ENCODE measurements at places on chromosomes 5 and 9.

- no peak for DNase-seq
Measured at GRCh38 chr9:97394881-97395280, 17.0 kb upstream of the TDRD7 start.

DNA sequence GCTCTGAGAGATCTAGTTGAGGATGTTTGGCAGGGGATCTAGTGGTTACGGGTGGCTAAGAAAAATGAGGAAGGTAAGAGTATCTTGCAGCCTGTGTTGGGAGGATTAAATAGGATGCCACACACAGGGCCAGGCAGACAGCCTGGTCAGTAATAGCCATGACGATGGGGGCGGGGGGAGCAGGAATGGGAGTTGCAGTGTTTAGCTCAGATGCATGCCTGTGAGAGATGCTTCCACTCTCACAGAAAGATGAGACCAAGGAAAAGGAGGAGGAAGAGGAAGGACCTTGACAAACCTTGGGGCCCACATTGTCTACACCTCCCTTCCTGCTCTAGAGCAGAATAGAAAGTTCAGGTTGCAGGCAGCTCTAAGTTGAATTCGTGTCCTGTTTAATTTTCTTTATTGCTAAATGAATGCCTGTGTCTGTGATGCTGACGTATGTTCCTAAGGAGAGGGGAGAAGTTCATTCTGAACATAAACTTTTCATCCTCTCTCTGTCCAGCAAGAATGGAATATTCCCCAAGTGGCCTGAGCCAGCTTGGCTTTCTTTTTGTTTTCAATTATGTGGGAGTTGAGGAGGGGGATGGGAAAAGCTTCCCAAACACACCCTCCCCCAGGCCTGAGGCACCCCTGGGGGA is 28.7 kb downstream of the TGFBI start:
- no peak for DNase-seq

- DNase-seq: peak; percentile 42
Measured at GRCh38 chr9:98191671-98192502, 550 bp downstream of the CORO2A start.

GRCh38 chr5:194102-194501 is 2.8 kb downstream of the LRRC14B start:
- no peak for DNase-seq

DNA sequence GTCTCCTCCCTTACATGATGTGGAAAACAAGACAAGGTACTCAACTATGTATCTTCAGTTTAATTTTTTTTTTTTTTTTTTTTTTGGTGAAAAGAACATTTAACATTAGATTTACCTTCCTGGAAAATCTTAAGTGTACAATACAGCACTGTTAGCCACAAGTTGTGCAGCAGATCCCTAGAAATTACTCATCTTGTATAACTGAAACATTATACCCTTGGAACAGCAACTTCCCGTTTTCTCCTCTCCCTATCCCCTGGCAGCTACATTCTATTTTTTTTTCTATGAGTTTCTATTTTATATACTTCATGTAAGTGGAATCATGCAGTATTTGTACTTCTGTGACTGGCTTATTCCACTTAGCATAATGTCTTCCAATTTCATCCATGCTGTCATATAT is 421.9 kb upstream of the FTMT start:
- DNase-seq: no peak

GRCh38 chr5:107744418-107745330 is 73.9 kb upstream of the EFNA5 start:
- DNase-seq: no peak

DNA sequence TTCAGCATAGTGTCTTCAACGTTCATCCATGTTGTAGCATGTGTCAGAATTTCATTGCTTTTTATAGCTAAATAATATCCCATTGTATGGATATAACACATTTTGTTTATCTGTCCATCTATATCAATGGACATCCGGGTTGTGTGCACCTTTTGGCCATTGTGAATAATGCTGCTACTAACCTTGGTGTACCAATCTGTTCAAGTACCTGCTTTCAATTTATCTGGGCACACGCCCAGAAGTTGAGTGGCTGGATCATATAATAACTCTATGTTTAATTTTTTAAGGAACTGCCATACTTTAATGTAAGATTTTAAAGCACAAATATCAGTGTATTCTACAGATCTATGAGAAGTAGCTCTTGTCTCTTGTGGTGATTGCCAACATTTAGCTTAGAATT is 43.5 kb downstream of the SCAI start:
- DNase-seq: no peak

DNA sequence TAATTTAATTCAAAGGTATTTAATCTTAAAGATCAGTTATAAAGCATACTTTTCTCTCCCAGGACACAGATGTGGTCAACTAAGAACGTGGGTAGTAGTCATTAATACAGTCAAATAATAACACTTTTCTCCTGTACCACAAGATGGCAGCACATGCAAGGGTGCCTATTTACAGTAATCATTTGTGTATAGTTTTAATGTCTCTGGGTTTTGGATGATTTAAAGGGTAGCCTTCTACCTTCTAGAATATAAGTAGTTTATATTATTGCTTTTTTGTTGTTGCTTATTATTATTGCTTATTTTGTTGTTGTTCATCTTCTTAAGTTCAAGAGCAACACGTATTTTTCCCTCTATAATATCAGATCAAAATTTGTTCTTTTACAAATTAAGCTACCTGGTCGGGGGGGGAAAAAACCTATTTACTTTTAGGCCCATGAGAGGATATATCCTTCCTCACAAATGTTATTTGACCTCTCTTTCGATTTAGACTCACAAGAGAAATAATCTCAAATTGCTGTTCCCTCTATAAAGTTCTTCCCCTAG is 59.6 kb upstream of the SLC27A6 start:
- peak; percentile 90 for DNase-seq

GRCh38 chr9:98971168-98971914 is 27.6 kb downstream of the COL15A1 start:
- no peak for DNase-seq

Data from MCF 10A (cell line).